ENCODE measurements at places on chromosomes 3 and 15.

DNA sequence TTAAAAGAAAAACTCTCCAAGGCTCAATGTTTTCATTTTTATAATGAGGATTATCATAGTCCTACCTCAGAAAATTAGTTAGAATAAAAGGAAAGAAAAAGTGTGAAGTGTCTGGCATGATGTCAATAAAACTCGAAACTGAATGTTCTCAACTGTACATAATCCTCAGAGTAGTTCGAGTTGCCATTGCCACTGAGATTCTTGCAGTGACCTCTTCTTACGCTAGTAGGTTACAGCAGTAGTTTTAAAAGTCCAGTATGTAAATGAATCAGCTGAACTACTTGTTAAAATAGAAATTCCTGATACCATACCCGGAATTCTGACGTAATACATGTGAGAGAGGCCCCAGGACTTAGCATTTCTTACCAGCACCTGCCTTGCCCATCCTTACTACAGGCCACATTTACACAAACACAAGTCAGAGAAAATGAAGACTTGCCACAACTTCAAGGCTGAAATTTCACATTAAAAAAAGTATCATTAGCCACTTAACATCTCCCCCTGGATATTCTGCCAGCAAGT is 502.6 kb downstream of the FGF12 start:
- no peak for DNase-seq

- DNase-seq = no peak
These were observed 213.1 kb downstream of the RPLP1 start for GRCh38 chr15:69665641-69666111.

GRCh38 chr15:48414015-48414414 is 82.8 kb downstream of the DUT start:
- no peak for DNase-seq

DNA sequence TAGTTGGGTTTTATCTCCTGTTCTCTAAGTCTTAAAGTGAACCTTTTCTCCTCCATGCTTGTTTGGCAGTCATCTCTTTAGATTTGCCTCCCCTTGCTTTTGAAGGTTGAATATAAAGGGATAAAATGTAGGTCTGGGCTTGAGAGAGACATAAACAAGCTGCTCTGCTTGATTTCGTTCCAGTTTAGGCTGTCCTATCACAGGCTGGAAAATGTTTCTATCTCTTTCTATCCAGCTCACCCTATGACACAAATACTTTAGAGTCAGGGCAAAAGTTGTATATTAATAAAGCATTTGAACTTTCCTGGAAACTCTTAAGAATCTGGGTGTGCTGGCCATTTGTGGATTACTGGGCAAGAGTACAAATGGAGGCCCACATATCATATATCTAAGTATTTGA is 29.5 kb upstream of the ZBBX start:
- no peak for DNase-seq

- DNase-seq = no peak
These were observed 2.2 kb downstream of the GPR149 start for GRCh38 chr3:154427685-154428285.

DNA sequence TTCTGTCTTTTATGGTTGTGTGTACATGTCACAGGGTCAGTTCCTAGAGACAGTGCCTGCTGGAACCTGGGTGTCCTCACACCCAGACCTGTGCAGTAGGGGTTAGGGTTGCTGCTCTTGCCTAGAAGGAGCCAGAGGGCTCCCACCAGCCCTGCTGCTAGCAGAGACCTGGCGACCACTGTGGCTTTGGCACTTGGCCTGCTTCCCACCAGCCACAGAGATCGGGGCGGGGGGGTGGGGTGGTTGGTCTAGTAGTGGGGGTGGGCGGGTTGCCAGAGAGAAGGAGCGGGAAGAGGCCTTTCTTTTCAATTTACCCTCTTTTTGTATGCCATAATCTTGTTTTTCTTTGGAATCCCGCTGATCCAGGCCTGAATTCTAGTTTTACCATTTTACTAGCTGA is 29.4 kb downstream of the EEFSEC start:
- no peak for DNase-seq

- peak; percentile 55 for DNase-seq
These were observed 703 bp downstream of the PEAK1 start for GRCh38 chr15:77418966-77419835.

- no peak for DNase-seq
These were observed 154.8 kb upstream of the CTNNB1 start for GRCh38 chr3:41044523-41044922.

DNA sequence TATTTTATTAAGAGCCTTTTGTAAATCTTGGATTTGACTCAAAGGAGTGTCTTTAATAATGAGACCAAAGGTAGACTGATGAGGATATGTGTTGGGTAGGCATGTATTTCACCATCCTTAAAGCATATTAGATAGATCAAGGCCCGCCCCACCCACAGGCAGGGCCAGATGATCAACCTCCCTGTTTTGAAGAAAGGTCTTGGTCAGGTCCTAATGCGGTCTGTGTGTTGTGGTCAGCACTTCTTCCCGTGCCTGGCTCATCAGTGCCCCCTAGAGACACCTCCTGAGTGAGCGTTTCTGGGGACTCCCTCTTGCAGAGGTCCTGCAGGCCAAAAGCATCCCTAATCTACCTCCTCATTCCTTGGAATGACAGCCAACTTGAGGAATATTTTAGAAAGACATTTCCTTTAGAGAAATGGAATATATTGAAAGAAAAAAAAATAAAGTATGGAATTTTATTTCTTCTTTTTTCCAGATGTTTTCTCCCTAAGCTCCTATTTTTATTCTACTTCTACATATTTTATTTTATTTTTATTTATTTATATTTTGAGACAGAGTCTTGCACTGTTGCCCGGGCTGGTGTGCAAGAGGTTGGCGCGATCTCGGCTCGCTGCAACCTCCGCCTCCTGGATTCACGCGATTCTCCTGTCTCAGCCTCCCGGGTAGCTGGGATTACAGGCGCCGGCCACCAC is 6.0 kb downstream of the TM4SF4 start:
- DNase-seq = peak; percentile 64

DNA sequence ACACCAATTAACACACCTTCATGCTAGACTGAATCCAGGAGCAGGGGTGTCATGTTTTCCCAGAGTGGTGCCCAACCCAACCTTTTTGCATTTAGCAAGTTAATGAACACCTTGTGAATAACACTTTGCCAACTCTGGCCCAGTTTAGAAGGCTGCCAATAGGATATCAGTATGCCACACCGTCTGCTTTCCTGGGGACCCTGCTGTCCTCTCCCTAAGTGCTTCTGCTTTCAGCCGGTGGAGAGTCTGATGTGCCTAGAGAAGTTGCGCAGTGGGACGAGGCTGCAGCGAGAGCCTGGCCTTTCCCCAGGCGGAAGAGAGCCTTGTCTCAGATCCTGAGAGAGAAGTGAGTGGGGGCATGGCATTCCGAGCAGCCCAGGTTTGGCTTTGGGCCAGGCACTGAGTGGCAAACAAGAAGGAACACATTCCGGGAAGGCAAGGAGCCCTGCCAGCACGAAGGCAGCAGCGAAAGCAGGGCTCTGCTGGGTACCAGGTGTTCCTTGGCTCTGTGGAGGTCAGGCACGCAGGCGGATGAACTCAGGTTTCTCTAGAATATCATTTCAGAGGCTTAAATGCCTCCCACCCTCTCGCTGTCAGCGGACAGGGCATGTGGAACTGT is 36.9 kb downstream of the SENP8 start:
- no peak for DNase-seq

DNA sequence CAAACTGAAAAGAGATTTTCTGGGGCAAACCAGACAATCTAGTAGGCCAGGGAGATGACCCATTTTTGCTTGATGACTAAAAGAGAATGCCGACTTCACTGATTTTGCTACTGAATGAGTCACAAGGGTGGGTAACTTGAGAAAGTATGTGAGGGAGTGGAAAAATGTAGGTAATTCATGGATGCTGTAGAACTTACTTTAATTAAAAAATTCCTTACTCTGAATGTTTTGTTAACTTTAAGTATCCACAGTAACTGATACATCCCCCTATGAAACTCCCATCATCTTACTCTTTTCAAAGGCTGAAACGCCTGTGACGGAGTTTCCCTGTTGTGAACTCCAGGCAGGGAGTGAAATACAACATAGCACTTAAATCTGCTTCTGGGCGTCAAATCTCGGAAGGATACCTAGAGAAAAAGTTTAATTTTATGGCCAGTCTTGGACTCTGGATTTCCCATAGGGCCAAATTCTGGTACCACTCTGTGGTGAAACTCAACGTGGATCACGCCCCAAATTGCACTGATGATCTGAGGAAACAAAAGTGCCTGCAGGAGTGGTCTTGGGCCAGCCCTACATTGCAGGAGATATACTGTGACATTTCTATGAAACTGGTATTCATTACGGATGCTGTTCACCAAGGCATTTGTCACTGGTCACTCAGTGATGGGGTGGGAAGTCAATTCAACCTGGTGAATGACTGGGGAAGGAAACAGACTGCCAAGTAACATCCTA is 24.0 kb downstream of the GOLIM4 start:
- no peak for DNase-seq

DNA sequence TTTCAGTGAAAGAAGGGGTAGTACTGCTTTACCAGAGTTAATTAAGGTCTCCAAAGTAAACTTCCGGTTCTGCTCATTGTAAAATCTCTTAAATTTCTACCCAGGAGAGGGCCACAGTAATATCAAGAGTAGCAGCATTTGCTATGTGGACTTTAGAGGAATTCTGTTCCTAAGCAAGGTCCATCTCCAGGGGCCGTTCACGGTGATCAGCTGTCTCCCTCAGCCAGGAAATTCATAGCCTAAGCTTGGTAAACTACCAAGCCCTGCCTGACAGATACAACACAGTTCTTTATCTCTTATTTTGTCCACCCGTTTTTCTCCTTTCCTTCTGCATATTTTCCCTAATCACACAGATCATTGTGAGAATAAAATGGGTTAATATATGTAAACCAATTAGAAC is 2.3 kb downstream of the DUT start:
- DNase-seq = no peak

DNA sequence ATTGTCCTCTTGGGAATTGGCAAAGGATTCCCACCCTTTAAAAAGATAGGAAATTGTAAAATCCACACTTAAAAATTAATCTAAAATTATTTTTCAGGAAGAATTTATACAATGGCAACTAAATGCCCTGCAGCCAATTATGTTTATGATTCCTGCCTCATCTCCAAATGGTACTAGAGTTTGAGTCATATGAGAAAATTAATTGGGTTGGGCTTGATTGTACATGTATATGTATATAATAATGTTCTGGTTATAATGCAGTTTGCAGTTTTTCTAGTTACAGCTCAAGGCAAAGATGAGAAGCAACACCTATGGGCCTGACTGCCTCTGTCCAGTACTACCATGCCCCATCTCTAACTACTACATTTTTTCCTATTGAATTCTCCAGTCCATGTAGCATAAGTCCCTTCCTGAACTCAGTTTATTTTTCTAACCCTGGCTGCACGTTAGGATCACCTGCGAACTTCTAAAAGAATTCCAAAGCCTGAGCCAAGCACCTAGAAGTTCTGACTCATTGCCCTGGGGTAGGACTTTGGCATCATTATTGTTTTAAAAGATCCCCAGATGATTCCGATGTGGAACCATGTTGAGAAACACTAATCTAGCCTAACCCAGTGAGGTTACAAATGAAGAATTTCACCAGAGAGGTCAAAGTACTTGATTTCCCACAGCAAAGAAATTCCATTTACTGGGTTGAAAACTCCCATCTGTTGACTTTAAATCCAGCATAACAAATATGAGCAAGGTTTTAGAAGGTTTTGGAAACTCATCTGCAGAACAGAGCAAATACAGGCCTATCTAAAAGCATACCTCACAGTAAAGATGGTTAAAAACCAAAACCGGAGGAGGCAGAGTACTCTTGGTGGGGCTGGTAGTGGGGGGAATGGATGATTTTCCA is 19.4 kb downstream of the TGFBR2 start:
- no peak for DNase-seq

DNA sequence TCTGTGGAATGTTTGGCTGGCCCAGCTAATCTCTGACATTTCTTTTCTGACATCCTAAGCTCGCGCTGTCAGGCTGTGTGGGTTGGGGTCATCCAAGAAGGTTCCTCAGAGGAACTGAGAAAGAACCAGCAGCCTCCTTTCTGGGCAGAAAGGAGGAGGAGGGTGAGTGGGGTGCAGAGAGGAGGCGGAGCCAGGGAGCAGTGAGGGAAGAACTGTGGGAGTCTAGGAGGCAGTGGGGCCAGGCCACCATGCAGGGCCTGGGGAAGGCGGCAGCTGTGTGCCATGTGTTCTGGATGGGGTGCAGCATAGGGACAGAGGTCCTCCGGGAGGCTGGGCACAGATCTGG is 5.3 kb downstream of the SEMA7A start:
- no peak for DNase-seq

DNA sequence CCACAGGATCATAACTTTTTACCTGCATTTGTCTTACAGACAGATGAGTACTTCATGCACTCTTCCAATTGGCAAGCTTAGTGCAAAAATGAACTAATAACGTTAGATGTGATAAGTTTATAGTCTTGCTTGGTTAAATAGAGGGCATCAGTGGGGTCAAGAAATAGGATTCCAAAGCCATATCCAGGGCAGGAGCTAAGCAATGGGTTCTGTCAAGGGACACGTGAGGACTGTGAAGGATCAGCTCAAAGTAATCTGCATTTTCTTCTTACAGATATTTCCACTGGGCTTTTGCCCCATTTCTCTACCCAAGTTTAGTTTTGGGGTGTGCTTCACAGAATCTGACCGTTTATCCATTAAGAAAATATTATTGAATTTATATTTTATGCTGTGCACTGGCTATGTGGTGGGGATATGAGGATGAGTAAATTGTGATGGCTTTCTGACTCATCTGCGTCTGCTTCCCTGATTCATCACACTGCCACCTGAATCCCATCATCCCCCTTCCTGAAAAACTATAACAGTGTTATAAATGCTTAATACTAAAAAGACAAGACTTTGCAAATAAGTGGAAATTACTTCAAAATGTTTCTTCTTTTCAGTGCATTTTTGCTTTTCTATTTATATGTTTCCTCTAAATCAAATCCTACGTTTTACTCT is 17.5 kb downstream of the PPP2R3A start:
- DNase-seq = no peak

DNA sequence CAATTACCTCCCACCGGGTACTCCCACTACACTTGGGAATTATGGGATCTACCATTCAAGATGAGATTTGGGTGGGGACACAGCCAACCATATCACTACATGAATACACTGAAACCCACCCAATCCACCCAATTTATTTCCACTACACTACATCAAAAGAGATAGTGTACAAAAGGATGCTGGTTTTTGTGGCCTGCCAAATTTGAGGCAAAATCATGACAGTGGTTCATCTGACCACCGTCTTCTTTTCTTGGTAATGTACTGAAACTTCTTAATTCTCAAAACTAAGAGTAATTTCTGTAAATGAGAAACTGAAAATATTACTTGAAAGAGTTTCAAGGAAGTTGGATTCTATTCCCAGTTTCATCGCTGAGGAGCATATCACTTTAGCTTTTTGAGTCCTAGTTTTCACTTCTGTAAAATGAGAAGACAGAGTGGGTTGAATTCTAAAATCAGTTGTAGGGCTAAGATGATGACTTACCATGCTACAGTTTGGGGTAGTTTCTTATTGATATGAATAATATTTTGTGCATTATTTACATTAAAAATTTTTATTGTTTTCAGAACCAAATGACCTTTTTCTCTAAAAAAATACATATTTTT is 360.4 kb upstream of the CNTN6 start:
- DNase-seq = no peak

GRCh38 chr15:58284293-58284692 is 146.1 kb downstream of the AQP9 start:
- DNase-seq = no peak

Measured in activated naive CD4-positive, alpha-beta T cell treated with anti-CD3 and anti-CD28 coated beads for 36 hours (primary cell).